ENCODE measurements at places on chromosomes 12 and 14.

GRCh38 chr14:34582117-34582680, 42.7 kb upstream of the EAPP start:
- DNase-seq, result no peak

GRCh38 chr14:75654127-75654732, 6.4 kb downstream of the ERG28 start:
- peak; percentile 35 for DNase-seq

GRCh38 chr14:55255979-55256378, 15.2 kb upstream of the FBXO34 start:
- no peak for DNase-seq

DNA sequence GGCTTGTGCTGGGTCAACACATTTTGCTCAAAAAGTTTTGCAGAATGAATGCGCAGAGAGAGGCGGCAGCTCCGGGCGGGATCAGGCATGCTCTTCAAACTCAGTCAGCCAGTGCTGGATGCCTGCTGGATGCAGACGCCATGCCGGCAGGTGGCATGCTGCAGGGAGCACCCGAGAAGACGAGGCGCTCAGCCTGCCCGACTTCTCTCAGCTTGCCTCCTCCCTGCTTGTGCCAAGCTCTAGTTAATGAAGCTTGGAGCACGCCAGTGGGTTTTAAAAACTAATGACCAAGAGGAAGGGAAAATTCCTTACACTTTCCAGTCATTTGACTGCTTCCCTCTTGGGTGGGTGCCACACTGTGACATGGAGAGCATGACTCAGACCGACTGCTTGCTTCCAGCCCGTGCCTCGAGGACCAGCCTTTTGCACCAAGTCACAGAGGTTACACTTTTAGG, 39.8 kb downstream of the SLC24A4 start:
- DNase-seq, result no peak

DNA sequence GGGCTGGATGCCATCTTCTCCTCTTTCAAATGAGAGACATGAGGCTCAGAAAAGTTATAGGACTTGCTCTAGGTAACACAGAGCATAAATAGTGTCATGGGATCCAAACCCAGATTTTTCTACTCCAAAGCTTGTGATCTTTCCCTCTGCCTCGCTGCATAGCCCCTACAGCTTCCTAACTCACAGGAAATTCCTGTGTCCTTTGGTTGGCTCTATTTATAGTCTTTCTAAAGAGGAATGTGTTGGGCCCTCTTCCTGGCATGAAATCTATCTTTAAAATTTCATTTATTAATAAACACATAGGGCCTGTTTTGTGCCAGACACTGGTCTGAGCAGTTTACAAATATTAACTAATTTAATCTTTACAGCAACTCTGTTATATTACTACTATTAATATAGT, 9.8 kb upstream of the KCNA5 start:
- no peak for DNase-seq

DNA sequence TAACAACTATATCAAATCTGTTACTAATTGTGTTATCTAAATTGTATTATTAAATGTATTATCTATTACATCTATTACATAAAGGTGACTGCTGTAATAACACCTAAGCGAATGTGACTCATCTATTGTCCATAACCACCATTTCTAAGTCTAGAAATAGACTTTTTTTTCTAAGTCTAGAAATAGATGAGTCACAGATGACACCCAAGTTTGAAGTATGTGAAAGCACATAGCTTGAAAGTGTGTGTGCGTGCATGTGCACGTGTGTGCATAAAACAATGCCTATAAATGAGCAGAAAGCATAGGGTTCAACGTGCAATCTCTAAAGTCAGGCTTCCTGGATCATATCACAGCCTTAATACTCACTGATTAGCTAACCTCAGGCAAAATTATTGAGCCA, 451.3 kb upstream of the USP15 start:
- no peak for DNase-seq

- DNase-seq, result no peak
These were observed 2.4 kb upstream of the KRT7 start for GRCh38 chr12:52230364-52231281.

DNA sequence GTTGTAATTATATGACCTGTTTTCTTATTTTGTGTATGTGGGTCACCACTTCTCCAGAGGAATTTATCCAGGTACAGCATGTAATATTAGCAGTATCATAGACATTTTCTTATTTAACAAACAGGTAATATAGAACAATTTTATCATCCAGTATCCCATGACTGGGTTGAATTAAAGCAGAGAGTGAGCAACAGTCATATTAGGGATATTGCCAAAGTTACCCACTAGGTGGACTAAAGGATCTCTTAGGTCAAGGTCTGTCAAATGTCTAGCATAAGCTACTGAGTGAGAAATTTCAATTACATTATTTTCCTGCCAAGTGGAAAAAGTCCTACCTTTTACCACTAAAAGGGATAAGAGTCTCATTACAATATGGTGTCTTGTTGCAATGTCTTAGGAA, 62.1 kb upstream of the TRIM9 start:
- DNase-seq, result peak; percentile 37

GRCh38 chr14:87325741-87326140, 667.2 kb downstream of the GALC start:
- peak; percentile 26 for DNase-seq

GRCh38 chr12:78918268-78918667, 53.7 kb downstream of the SYT1 start:
- DNase-seq, result no peak

GRCh38 chr14:69052181-69052601, 73.1 kb upstream of the ACTN1 start:
- DNase-seq, result no peak

- DNase-seq, result peak; percentile 34
These were observed 85.8 kb downstream of the EXOC5 start for GRCh38 chr14:57182760-57183503.

DNA sequence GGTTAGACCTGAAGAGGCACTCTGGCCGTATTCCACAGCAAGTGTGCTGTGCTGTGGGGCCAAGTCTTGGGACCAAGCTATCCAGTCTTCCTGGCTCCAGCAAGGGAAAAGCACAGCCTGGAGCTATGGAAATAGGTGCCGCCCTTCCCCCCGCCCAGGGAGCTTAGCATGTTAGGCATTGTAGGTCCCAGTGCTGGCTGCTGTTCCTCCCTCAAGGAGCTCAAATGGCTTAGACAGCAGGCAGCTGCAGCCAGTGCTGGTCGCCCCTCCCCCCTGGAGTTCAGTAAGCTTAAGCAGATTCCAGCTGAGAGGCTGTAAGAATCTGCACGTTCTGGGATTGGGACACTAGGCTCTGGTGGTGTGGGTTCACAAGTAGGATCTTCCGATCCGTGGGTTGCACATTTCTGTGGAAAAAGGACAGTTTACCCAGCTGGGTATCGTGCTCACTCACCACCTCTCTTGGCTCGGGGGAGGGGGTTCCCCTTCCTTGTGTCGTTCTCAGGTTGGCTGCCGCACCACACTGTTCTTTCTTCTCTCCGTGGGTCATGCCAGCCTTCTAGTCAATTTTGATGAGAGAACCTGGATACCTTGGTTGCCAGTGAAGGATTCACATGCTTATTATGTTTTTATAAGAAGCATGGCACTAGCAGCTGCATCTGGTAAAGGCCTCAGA, 127.3 kb downstream of the CNTN1 start:
- DNase-seq, result no peak

DNA sequence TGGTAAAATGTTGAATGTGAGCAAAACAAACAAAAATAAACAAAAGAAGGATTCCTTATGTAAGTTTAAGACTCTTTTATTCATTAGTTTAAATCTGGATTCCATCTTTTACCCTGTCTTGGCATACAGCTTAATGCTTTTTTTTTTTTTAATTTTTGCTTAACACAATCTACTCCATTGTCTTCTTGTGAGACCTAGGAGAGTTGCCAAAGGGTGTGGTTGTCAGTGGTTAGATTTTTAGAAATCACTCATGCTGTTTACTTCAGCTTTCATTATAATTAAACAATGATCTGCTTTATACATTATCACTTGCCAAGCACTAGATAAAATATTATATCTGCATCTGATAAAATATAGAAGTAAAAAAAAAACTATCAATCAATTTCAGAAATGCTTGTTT, 77.7 kb upstream of the KITLG start:
- DNase-seq, result no peak

DNA sequence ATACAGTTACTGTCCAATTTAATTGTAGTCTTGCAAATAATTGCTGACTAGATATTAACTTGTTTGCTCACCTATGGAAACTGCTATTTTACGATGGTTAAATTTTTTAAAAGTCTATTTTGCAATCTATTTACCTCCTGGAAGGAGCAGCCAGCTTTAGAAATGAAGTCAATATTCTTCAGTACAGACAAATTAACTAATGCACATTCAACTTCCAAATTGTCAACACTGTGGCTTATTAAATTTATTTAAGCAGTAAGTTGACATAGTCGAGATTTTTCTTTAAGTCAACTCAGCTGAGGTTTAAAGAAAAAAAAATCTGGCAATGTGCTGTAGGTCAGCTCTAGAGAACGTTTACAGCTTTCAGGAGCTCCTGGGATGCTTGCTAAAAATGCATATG, 221.2 kb downstream of the SSPN start:
- no peak for DNase-seq

DNA sequence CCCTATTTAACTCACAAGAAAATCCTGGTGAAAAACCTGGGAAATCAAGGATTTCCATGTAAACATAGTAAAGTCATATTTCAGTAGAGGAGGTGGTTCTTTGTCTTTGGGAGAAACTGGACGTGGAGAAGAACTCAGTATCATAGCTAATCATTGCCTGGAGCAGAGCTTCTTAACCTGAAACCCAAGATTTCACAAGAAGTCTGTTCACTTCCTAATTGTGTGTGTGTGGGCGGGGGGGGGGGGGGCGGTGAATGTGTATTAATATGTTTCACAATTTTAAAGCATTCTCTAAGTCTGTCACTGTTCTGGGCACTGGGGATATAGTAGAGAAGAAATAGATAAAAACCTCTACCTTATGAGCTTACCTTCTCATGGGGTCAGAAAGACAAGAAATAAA, 96.7 kb upstream of the PPP4R3A start:
- DNase-seq, result no peak

GRCh38 chr14:77469539-77469938, 11.6 kb downstream of the AHSA1 start:
- DNase-seq, result no peak

DNA sequence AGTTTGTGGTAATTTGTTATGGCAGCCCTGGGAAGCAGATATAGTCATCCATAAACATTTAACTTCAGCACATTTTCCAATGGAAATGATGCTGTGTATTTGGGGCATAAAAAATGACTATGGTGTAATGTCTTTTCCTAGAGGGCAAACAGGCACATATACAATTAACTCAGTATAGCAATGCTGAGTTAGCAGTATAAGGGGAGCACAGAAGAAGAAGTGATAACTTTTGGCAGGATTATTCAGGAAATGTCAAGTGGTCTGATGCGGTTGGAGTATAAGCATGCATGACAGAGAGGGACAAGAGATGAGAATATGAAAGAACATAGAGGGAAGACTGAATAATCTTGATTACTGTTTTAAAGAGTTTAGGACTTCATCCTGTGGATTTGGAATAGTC, 55.3 kb upstream of the PRKD1 start:
- no peak for DNase-seq

- DNase-seq, result no peak
These were observed 259.1 kb downstream of the SLC6A15 start for GRCh38 chr12:84653482-84653881.

DNA sequence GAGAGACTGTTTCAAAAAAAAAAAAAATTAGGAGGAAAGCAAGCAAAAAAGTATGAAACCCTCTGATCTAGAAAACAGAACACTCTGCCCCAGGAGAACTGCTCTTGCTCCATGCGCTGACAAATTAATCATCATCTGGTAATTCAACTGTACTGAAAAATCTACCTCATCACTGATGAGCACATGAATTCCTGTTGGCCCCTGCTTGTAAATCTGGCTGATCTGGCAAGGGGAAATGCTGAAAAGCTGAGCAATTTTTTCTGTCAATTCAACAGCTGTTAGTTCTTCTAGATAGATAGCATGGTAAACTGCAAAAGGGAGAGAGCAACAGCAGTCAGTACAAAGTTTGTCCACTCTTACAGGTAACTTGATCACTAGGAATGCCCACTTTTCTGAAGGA, 15.2 kb upstream of the CSRNP2 start:
- no peak for DNase-seq

DNA sequence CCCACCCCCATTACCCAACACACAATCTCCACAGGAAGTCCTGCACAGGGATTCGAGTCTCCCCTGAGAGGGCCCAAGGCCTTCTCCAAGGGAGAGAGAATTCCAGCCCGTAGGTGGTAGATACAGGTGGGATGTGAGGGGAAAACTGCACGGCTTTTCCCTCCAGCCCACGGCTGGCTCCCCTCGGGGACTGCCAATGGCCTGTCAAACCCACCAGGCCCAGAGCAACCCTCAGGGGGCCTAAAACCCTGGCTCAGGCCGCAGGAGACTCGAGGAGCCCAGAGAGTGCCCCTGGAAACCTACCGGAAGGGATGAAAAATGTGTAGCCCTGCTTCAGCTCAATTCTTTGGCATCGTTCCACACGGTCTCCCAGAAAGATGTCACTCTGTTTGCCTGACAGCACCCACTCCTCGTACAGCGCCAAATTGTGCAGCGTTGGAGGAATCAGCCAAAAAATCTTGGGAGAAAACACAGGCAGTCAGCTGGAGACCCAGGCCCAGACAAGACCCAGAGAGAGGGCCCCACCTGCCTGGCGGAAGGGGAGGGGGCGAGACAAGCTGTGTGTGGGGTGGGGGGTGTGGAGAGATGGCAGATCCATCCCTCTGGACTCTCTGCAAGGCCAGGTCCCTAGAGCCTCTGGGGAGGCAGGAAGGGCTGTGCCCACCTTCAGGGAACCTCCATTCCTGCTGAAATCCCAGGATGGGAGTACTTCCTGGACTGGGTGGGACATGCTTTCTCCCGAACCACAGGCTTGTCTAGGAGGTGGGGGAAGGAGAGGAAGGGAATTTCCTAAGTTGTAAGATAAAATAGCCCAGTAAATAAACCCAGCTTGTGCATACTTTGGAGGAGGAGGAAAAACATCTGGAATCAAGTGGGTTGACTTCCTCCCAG, 48.1 kb downstream of the KDM2B start:
- DNase-seq, result no peak

DNA sequence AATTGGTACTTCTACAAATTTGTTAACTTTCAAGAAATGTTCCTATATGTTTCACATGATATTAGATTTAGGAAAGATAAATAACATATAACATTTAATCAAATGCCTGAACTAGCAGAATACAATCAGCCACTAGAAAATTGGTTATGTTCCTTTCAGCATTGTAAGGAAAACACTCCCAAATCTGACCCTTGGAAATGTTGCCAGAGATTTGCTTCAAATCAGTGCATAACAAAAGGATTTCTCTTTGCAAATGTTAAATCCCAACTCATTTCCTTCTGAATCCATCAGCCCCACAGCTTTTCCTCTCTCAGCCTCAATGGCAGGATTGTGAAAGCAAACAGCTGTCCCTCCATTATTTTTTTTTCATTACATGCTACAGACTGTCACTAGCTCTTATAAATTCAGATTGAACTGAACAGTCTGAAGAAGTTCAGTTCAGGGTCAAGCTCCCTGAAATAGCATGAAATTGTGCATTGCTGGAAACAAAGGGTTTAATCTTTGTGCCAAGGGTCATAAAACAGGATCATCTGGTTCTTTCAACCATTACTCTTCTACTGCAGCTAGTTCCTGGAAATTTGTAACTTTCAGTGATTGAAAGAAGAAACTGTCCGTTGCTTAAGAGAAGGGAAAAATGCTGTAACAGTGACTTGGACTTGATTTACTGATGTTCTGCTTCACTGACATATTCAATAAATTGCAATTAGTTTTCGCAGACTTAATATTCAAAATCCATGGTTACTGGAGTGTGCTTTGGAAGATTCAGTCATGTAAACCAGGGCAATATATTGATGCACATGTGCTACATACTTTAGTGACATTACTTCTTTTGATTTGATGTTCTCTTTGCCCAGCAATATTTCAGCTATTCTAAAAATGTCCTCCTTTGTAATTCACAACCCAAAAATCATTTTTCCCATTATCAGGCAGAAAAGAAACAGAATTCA, 246.4 kb downstream of the RPL10L start:
- DNase-seq, result peak; percentile 82
